ENCODE measurements at places on chromosomes 3 and 15.

DNA sequence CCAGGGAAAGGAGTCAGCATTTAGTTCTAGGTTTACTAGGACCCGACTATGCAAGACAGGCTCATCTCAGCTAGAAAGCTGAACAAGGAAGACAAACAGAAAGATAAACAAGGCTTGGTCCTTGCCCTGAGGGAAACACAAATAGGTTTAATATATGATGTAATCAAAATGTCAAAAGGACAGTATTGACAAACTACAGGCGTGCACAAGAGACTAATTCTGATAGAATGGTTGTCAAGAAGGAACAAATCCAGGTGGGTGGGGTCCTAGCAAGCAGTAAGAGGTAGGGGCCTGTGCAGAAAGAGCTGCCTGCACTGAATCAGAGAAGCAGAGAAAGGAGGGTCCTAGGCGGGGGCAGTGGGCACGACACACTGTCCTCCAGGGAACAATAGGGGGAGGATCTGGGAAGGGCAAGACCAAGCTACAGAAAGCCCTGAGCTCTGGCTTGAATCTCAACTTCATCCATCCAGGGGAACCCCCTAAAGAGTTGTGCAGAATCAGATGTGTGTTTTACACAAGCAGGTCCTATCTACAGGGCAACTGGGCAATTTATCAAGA lies 23.4 kb downstream of the RFTN1 start:
- no peak for DNase-seq

- no peak for DNase-seq
These were observed 920.9 kb downstream of the TUSC7 start for GRCh38 chr3:117630469-117630868.

DNA sequence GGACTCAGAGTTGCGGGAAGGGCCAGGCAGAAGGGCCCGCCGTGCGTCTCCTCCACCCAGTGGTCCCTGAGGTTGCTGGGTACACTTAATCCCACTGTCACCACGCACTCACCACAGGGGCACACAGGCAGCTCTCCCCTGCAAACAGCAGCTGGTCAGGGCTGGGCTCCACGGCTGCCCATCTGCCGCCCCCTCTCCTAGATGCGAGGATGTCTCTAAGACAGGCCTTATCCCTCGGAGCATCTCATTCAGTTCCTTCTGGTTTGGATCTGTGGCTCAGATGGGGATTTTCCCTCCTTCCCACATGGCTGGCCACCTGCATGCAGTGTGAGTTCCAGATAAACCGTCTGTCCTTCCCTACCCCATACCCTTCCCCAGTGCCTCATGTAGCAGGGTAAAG lies 26.3 kb downstream of the MRPS11 start:
- DNase-seq: no peak

DNA sequence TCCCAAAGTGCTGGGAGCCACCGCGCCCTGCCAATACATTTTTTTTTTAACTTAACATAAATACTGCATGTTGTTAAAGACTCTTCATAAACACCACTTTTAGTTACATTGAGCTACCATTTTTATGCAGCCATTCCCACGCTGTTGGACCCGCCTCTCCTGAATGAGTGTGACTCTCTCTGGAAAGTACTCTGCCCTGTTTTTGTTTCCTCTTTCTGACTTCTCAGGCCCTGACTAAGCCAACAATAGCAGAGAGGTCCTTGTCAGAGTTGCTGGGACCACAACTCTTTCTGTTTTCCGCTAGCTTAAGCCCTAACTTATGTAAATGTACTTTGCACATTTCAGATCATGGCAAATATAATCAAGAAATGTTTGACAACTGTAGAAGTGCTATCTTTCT lies 35.2 kb downstream of the PARP15 start:
- no peak for DNase-seq

DNA sequence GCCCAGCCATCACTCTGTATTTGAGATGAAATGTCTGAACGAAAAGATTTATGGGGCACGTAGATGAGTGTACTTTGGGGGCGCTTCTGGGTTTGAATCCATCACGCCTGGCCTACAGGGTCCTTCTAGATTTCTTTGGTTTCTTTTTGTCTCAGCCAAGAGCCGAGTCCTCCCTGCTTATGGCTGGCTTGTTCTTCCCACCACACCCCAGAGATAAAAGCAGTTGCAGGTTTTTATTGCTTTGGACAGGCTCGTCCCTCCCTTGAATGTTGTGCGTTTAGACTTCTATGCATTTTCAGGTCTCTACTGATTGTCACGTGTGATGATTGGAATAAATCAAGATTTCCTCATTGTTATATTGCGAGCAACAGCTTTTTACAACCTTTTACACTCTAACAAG lies 104.8 kb upstream of the CHRNA7 start:
- no peak for DNase-seq

GRCh38 chr15:64096668-64097384 lies 1.0 kb downstream of the SNX1 start:
- DNase-seq: no peak

DNA sequence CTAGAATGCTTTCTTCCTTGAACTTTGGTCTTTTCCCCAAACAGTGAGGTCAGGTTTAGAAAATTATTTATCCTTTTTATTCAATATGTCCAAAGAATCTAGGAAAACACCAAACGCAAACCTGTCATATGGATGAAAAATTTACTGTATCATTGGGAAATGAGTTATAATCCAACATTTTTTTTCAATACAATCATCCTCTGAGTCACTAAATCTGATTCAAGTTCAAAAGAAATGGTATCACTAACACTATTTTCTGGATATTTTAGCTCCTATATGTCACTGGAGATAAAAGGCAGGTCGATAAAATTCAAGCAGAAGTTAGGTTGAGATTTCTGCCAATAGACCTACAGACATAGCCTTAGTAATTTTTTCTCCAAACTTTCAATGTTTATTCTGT lies 591.6 kb upstream of the AGTR1 start:
- DNase-seq: no peak

Measured in memory B cell (primary cell).